Right renal cortex interstitium (tissue), 3 donors: ENCODE measurements at places on chromosomes 13 and 19. TPM values are rescaled to one million over a fixed set of nuclear protein-coding genes. Genes with fewer than 3 reads are reported as not detected.

GRCh38 chr19:40461669-40462221 lies 3.8 kb downstream of the BLVRB start:
- DNase-seq, result no peak

- DNase-seq, result no peak
Measured at GRCh38 chr13:113260996-113261395, 36.0 kb upstream of the LAMP1 start.

The RPL36 gene
- 492 TPM for polyA plus RNA-seq

DNA sequence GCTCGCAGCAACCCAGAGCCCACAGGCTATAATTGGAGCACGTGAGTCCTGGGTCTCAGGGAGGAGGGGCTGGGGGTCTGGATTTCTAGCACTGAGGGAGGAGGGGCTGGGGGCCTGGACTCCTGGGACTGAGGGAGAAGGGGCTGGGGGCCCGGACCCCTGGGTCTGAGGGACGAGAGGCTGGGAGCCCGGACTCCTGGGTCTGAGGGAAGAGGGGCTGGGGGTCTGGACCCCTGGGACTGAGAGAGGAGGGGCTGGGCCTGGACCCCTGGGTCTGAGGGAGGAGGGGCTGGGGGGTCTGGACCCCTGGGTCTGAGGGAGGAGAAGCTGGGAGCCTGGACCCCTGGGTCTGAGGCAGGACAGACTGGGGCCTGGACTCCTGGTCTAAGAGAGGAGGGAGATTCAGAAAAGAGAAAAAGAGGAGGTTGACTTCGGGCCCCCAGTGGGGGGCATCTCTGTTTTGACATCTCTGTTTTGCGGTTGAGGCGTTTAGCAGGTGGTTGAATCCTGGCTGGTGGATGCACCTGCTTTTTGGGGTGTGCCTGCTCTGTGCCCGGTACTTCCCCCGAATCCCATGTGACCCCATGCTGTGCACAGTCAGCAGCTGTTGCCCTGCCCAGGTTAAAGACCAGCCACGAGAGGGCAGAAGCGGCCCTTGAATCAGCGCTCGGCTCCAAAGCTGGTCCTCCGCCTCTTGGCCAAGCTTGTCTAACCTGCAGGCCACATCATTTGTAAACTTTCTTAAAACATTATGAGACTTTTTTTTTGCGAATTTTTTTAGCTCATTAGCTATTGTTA lies 10.5 kb downstream of the PVR start:
- no peak for DNase-seq

- DNase-seq, result no peak
Measured at GRCh38 chr13:98761986-98762616, 9.6 kb upstream of the SLC15A1 start.

The PDE4A gene
- 2.8 TPM for polyA plus RNA-seq

The FCGBP gene
- polyA plus RNA-seq, result 5.4 TPM

The PDE4C gene
- polyA plus RNA-seq, result 0.33 TPM

The LTBP4 gene
- polyA plus RNA-seq, result 146 TPM

DNA sequence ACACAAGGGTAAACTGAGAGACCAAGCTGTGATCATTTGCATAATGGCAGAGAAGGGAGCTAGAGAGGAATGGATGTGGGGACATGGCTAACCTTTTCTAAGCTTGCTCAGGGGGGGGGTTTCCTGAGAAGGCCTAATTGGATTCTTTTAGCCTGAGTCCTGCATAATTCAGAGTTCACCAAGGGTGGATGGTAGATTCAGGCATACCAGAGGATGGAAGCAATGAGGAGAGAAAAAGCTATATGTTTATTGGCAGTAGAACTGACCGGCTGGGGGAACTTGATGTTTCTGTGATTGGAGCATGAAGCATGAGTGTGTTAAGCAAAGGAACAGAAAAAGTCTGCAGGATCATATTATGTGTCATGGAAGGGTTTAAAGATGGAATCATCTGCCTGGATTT lies 65.9 kb upstream of the KLF12 start:
- DNase-seq, result no peak

GRCh38 chr19:49110567-49110966 lies 3.6 kb upstream of the LIN7B start:
- DNase-seq, result no peak

The GDF15 gene
- 2.6 TPM for polyA plus RNA-seq

- DNase-seq, result no peak
Measured at GRCh38 chr13:31110169-31110568, 51.5 kb downstream of the HSPH1 start.

DNA sequence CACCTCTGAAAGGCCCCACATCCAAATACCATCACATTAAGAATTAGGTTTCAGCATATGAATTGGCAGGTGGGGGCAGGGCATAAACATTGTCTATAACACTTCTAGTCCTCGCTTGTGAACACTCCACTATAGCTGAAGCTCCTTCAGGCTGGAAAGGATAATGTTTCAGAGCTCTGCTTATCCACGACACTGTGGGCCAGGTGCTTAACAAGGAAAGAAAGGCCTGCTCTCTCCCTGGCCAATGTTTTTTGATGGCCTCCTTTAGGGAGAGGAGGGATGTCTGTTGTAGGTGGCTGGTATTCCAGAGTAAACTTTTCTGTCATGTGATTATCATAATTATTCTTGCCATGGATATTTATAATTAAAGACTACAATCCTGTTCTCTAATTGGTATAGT lies 86.4 kb downstream of the CCNA1 start:
- DNase-seq, result no peak

The TNNT1 gene
- 2.1 TPM for polyA plus RNA-seq

The ZNF415 gene
- polyA plus RNA-seq, result 28.3 TPM

The MFSD12 gene
- polyA plus RNA-seq, result 53.4 TPM

- no peak for DNase-seq
Measured at GRCh38 chr19:33266974-33267484, 35.3 kb downstream of the CEBPA start.

DNA sequence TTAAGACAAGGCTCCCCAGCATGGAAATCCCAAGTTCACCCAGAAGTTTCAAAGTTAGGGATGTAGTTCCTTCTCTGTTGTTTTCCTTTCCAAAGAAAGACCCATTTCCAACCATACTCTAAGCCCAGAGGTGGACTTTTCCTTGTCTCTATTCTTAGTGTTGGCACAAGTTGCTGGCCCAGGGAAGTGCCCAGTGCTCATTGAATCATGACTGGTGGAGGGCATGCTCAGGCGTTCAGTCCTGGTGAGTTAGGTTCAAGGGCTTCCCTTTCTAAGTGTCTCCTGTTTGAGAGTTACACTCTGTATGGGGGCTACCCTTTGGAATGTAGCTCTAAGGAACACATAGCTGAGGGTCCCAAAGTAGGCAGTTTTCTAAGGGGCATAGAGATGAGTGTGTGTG lies 389.5 kb downstream of the KCNRG start:
- no peak for DNase-seq

DNA sequence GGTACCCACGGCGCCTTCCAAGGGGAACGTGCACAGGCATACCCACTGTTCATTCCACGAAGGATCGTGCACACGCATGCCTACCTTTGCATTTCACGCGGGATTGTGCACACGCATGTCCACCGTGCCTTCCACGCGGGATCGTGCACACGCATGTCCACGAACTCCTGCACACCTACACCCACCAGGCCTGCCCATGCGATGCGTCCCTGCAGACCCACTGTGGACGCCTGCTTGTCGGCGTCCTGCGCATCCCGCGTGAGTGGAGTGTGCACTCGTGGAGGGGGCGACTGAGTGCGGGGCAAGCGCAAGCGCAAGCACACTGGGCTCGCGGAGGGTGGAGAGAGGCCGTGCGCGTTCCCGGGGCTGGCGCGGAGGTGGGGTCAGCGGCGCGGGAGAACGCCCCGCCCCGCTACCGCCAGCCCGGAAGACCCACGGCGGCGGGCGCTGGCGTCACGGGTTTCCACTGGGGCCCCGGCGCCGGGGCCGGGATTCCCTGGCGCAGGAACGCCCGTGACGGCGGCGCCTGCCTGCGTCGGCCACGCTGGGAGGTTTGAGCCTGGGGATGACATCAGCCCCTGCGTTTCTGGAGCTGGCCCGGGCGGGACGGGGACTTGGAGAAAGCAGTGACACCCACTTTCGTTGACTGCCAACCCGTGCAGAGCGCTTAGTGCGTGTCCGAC lies 18.7 kb downstream of the GADD45B start:
- no peak for DNase-seq

The ZNF793 gene
- 18.3 TPM for polyA plus RNA-seq

GRCh38 chr13:68025604-68026003 lies 795.5 kb upstream of the PCDH9 start:
- no peak for DNase-seq

DNA sequence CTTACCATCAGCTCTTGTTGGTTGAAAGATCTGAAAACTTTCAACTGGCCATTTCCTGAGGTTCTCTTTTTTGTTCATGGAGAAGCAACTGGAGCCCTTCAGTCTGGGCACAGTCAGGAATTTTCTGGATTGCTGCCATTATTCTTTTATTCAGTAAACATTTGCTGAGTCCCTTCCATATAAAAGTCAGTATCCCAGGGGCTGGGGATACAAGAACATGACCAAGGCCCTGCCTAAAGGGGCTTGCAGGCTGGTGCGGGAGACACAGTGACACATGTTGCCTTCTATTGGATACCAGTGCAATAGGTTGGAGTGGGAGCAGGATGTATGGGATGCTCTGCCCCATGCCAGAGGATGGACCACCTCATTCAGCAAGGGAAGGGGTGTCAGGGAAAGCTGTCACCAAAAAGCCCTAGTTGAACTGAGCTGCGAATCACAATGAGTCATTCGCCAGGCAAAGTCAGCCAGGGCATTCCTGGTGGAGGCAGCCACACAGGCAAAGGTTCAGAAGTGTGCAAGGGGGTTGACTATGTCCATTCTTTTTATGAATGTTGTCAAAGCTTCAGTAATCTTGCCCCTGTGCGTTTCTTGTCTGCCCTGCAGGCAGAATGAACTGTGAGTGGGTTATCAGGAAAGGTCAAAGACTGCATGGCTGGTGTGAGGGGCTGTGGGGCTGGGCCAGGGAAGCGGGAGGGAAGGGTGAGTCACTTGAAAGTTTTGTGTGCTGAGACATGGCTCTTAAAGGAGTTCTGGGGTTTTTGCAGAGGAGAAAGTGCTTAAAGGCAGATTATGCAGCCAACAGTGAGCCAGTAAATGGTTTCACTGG lies 395.9 kb downstream of the KCNRG start:
- DNase-seq, result no peak

DNA sequence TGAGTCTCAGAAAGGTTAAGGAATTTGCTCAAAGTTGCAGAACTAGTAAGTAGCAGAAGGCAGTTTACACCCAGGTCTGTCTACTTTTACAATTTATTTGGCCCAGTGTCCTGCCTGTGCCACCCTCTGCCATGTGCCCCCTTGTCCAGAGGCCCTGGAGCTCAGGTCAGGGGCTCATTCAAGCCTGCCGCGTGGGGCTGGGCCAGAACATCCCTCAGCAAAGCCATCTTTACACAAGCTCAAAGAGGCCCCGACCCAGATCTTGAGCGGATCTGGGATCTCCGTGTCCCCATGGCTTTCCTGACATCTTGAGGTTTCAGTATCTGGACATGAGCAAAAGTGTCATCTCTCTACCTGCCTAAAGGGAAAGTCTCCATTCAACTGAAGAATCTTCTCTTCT lies 76.4 kb upstream of the VSTM2B start:
- no peak for DNase-seq

The ZNF44 gene
- polyA plus RNA-seq, result 48.3 TPM

DNA sequence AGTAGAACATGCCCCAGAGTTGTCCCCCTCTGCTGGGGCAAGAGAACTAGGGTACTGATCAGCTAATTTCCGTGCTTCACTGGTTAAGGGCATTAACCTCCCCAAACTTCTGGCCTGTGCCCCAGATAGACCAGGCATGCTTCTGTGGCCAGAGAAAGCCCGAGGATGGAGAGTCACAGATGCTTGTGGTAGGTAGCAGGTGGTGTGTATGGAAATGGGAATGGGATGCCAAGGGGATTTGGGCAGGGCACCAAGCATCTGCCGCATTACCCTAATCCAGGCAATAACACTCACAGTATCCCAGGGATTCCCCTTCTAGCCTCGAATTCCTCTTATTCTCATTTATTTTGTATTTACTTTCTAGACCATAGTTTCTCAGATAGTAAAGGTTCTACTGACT lies 124.8 kb upstream of the KLF12 start:
- no peak for DNase-seq

GRCh38 chr13:21849323-21849722 lies 178.4 kb downstream of the FGF9 start:
- no peak for DNase-seq

DNA sequence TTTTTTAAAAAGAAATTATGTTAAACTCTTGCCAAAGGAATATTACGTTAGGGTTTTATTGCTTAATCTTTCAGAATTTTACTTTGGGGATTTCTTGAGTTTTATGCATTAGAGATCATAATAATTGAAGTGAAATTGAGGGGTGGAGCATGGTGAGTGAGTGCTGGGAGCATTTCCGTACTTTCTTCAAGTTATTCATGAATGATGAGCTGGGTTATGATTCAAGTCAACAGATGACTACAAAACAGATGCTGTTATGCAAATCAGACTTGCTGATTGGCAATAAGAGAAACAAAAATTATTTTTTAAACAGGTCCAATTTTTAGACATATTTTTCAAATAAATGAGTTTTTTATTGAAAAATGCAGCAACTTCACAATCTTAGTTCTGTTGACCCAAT lies 504.2 kb downstream of the DCT start:
- no peak for DNase-seq

GRCh38 chr13:111184458-111185401 lies 69.6 kb downstream of the ARHGEF7 start:
- no peak for DNase-seq

The ZNF677 gene
- 52.7 TPM for polyA plus RNA-seq

The REEP6 gene
- 9.0 TPM for polyA plus RNA-seq

The LGALS14 gene
- polyA plus RNA-seq, result not detected

The CD70 gene
- polyA plus RNA-seq, result not detected

- no peak for DNase-seq
Measured at GRCh38 chr13:62113179-62113578, 697.5 kb upstream of the PCDH20 start.

The RNF113B gene
- polyA plus RNA-seq, result not detected

The TEX101 gene
- not detected for polyA plus RNA-seq
